ENCODE measurements at places on chromosomes 5 and 9.

DNA sequence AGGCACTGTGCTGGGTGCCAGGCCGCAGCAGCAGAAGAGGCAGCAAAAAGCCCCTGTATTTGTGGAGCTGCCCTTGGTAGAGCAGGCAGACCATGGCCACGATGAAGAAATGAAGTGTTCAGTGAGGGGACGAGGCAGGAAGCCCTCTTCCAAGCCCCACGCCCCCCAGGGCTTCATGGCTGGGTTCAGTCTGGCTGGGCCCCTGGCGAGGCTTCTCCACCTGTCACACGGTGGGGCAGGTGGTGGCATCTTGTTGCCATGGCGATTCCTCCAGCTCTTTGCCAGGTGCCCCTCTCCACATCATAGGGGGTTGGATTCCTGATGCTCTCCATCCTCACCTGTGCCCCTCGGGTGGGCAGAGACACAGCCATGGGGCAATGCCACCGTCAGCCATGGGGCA lies 21.5 kb downstream of the ADGRD2 start:
- no peak for DNase-seq

DNA sequence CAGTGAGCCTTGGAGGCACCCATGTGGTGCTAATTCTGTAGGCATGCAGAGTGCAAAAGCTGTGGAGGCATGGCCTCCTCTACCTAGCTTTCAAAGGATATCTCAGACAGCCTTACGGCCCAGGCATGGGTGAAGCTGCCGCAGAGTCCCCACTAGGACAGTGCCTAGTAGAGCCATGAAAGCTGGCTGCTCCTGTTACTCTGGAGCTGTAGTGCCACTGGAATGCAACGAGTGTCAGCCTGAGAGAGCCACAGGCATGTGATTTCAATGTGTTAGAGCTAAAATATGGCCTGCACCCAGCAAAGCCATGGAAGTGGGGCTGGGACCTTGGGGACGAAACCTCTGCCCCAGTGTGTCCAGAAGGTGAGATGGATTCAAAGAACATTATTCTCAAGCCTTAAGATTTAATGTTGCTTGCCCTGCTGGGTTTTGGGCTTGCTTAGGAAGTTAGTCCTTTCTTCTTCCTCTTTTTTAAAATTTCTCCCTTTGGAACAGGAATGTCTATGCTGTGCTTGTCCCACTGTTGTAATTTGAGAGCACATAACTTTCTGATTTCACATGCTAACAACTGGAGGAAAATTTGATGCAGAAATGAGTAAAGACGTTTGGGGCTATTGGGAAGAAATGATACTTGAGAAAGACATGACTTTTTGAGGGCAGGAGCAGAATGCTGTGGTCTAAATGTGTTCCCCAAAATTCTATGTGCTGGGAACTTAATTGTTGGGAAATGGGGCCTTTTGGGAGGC lies 298.4 kb downstream of the PSAT1 start:
- DNase-seq: no peak

DNA sequence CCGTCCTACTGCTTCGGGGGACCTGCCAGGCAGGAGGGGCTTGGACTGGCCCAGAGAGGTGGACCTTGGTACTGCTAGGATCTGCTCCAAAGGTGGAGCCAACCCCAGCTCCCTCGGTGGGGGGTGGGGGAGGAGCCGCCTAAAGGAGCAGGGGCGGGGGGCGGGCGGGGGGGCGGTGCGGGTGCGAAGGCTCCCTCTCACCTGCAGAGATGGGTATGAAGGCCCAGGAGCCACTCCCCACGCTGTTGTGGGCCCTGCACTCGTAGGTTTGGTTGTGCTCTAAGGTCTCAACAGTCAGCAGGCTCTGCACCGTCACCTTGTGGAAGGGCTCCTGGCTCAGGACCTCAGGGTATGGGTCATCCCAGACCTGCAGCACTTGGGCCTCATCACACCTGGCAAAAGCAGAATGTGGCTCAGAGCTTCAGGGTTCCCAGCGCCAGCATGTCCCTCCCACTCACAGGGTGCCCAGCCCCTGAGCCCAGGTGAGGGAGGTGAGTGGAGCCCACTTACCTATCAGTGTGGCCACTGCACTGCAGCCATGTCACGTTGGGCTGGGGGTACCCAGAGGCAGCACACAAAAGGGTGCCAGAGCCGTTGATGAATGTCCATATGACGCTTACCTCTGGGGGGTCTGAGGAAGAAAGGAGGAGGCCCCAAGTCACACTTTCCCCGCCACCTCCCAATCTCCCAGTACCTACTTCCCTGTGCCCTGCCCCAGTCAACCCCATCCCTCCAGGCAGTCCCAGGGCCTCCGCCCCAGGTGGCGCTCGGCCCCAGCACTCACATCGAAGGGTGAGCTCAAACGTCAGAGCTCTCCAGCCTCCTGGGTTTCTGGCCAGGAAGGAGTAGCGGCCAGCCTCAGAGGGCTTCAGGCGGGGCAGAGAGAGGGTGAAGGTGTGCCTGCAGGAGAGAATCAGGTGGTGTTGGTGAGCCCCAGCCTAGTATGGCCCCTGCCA lies 16.4 kb downstream of the CSF1R start:
- no peak for DNase-seq

GRCh38 chr9:105296877-105297287 lies 52.4 kb downstream of the SLC44A1 start:
- no peak for DNase-seq

- DNase-seq: no peak
Measured at GRCh38 chr5:35473589-35473988, 144.1 kb upstream of the SPEF2 start.

- DNase-seq: no peak
Measured at GRCh38 chr9:116182876-116183275, 29.3 kb downstream of the PAPPA start.

- DNase-seq: no peak
Measured at GRCh38 chr5:52777186-52777585, 10.5 kb upstream of the ITGA1 start.

GRCh38 chr5:160333721-160334120 lies 21.4 kb upstream of the CCNJL start:
- DNase-seq: no peak

DNA sequence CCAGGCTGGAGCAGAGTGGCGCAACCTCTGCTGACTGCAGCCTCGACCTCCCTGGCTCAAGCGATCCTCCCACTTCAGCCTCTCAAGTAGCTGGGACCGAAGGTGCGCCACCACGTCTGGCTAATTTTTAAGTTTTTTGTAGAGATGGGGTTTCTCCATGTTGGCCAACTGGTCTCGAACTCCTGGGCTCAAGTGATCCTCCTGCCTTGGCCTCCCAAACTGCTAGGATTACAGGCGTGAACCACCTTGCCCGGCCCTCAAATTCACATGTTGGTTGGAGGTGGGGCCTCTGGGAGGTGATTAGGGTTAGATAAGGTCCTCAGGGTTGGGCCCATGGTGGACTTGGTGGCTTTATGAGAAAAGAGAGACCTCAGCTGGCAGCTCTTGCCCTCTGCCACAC lies 10.1 kb downstream of the LCN12 start:
- no peak for DNase-seq

DNA sequence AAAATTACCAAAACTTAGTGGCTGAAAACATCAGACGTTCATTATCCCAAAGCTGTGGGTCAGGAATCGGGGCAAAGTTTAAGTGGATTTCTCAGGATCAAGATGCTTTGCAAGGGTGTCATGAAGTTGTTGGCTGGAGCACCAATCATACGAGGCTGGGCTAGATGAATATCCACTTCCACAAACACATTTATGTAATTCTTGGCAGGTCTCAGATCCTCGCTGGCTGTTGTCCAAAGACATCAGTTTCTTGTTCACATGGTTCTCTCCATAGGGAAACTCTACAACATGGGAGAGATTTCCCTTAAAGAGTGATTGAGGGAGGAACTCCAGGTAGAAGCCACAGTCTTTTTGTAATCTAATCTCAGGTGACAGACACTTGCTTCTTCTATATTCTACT lies 20.2 kb upstream of the CCDC192 start:
- no peak for DNase-seq

- no peak for DNase-seq
Measured at GRCh38 chr5:111411301-111411700, 101.0 kb downstream of the STARD4 start.

DNA sequence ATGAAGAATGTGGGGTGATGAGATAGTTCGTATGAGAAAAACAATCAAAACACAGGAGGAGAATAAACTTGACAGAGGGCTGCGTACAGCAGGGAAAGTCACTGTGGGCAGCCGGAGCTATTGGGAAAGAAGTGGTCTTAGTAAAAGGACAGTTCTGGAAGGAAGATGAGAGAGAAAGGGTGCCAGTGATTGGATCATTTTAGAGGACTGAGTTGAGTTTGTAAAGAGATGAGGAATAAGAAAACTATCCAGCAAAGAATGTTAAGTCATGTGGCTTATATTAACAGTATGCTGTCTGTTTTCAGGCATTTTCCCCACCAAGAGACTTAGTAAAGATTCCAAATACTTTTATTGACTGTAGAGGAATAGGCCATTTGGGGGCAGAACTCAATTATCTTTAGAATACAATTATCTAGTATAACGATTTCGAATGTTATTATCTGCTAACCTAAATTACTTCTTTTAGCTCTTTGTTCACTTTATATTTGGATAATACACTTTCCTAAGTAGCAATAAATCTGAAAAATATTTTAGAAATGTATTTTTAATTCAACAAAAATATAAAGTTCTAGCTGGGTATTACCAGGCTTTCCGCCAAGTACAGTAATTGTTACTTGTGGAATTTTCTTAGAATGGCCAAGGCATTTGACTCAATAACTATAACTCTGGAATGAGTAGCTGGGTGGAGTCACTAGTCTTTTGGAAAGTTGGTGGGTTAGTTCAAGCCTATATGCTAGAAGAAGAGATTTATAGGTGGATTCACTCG lies 15.5 kb upstream of the LOX start:
- no peak for DNase-seq

GRCh38 chr9:7892975-7893374 lies 93.4 kb upstream of the DMAC1 start:
- no peak for DNase-seq

DNA sequence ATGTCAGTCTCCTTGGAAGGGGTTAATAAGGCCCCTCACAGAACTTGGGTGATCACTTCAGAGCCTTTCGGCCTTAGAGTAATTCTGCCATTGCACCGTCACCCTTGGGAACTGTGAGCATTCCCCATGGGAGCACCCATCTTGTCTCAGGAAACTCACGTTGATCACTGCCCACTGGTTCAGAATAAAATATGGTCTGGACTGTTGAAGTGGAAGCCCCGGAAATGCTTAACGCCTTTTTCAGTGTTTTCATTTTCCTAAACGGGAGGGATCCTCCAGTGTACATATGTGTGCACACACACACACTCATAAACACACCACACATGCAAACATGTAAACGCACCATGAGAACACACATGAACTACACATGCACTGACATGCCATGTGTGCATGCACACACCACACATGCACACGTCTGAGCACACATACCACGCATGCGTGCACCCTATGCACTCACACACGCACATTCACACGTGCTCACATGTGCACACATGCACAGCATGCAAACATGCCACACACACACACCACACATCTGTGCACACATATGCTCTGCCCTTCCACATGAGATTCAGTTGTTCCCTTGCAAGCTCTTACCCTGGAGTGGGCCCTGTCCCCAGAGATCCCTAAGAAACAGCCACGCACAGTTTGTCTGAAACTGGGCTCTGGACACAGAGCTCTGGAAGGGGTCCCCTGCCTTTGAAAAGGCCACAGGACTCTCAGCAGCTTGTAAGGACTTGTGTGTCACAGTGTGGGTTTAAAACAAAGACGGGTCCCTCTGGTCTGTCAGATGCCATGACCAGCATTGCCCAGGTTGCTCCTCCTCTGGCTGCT lies 17.0 kb downstream of the MRPL36 start:
- peak; percentile 0 for DNase-seq

DNA sequence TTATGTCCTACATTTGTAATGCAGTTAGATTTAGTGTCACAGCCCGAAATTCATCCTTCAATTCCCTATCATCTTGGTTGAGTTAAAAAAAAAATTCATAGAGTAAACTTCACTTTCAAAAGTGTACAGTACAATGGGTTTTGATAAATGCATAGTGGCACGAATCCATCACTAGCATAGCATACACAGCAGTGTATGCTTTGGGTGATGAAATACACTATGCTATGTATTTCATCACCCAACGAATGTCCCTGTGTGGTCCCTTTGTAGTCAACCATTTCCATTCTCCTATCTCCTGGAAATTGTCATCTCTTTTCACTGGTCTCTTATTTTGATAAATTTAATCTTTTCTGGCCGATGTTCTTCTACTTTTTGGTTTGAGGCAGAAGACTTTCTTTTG lies 129.4 kb upstream of the BASP1 start:
- DNase-seq: no peak

DNA sequence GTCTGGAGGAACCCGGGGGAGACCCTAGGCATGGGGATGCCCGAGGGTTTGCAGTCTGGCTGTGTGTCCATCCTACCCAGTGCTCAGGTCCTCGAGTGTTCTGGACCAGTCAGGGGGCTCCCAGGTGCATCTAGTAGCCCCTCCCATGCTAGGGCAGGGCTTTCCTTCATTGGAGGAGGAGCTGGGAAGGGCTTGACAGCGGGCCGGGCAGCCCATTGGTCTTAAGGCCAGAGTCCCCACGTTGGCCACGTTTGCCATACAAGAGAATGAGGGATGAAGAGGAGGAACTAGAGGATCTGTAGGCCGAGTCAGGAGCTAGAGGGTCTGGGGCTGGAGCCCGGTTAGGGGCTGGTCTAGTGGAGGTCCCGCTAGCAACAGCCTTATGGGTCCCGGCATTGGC lies 37.3 kb upstream of the CTSV start:
- DNase-seq: no peak

DNA sequence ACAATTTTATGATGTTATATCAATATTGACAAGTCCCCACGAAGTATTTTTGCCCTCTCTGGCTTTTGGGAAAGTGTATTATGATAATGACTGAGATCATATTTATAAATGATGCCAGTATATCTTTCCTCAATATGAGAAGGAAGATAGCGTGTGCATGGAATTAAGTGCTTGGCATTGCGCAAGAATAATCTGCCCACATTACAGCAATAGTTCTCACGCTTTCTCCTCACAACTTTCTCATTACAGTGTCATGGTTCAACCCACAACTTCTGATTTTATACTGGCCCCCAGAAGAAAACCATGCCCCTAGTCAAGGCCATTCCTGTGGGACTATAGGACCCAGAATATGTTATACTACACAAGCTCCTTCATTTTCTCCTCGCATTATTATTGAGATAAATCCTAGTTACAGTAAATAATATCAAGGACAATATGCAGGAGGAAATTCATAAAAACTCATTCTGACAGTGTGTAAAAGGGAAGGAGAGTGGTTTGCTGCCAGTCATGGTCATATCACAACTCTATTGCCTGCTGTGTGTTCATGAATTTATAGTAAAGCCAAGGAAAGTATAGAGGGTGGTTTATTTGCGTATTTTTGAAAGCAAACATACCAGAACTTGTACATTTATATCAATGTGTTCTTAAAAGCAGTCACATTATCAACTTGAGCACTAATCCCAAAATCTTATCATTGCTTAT lies 114.1 kb downstream of the PIK3R1 start:
- no peak for DNase-seq

- no peak for DNase-seq
Measured at GRCh38 chr5:136619556-136619955, 254.2 kb upstream of the TRPC7 start.

DNA sequence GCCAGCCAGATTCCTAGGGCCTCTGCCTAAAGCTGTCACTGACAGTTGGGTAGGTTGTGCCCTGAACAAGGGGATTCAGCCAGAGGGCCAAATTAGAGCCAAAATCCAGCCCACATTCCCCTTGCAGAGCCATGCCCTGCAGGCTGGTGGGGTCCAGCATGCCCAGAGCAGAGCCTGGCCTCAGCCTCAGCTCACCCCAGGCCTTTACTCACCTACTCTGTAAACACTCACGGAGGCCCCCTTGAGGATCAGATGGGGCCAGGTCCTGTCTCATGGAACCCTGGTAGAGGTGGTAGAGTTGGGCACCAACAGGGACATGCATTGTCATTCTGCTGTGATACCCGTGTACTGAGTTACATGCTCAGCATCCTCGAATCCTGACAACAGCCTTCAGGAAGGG lies 74.9 kb downstream of the LMX1B start:
- DNase-seq: no peak

Measured in activated CD4-positive, alpha-beta T cell treated with anti-CD3 and anti-CD28 coated beads for 36 hours (primary cell).